Prostate gland (tissue), 2 donors: ENCODE measurements at places on chromosomes 1 and 21.
A peak's percentile ranks its signal among the peaks of the same experiment; 100 is the strongest.

DNA sequence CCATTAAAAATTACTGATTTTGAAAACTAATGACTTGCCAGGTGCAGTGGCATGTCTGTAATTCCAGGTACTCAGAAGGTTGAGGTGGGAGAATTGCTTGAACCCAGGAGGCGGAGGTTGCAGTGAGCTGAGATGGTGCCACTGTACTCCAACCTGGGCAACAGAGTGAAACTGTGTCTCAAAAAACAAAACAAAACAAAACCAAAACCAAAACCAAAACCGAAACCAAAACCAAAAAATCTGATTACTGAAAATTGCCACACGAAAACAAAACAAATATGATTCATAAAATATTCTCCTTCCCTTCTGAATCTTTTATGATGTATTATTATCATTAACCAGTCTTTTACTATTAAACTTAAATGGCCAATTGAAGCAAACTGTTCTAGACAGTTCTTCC, 74.1 kb downstream of the SERINC2 start:
- no peak for DNase-seq

DNA sequence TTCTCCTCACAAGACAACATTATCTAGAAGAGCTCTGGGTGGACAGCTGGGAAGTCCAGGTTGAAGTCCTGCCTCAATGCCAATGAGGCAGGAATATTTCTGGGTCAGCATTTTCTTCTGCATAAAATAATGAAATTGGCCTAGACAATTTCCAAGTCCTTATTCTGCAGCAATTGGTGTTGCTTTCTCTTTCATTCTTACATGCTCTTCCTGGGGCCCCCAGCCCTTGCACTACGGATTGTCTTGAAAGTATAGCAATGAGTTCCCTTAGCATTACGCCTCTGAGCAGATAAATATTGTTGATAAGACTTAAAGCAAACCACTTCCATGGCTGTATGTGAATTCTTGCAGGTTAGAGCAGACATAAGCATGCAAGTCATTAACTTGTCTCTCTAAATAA, 188.5 kb downstream of the TGFBR3 start:
- DNase-seq = no peak

DNA sequence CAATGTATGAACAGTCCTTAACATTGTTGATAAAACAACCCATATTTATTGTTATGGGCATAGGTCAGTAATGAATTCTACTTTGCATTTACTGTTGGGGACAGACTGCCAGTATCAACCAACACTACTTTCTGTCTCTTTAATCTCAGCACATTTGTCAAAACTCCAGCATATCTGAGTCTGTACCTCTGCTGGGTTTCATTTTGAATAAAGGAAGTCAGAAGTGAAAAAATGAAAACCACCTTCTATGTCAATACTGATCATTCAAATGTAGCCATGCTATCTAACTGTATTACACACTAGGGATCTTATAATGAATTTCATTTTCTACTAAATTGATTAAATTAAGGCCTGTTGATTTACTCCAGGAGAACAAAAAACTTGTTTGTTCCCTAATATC, 24.2 kb upstream of the CXADR start:
- DNase-seq = no peak

DNA sequence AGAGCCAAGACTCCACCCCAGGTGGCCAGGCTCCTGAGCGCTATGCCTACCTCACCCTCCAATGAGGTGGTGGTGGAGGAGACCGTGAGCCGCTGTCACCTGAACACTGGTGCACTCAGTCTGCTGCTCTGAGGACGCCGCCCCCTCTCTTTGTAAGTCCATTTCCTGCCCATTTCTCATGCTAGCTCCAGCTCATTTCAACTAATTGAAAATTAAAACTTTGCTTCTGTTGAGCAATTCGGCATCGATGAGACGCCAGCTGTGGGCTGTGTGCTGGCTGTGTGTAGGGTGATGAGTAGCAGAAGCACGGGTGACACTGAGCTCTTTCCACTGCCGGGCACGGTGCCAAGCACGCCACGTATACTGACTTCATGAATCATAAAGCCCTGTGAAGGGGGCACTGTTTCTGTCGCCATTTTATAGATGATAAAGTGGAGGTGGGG, 11.2 kb downstream of the TNFRSF1B start:
- DNase-seq = no peak

- no peak for DNase-seq
These were observed 50.3 kb upstream of the MAGI3 start for GRCh38 chr1:113340038-113340437.

- peak; percentile 81 for DNase-seq
These were observed 2.4 kb upstream of the NFIA start for GRCh38 chr1:61079898-61080336.

GRCh38 chr21:42021371-42022090, 11.4 kb upstream of the ZBTB21 start:
- DNase-seq = no peak

DNA sequence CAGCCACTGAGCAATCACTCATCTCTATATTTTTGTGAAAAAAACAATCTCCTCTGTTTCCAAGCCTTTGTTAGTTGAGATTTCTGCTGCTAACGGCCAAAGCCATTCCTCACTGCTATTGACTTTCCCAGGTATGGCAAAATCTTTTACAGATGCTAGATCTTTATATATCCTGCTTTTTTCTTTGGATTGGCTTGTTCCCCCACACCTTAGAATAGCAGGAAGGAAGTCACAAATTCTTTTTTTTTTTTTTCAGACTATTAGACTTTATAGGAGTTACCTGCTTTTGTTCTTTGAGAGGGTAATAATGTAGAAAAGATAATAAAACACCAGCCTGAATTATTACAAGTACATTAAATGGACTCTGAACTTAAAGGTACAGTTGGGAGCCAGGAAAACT, 24.2 kb downstream of the SYF2 start:
- no peak for DNase-seq

DNA sequence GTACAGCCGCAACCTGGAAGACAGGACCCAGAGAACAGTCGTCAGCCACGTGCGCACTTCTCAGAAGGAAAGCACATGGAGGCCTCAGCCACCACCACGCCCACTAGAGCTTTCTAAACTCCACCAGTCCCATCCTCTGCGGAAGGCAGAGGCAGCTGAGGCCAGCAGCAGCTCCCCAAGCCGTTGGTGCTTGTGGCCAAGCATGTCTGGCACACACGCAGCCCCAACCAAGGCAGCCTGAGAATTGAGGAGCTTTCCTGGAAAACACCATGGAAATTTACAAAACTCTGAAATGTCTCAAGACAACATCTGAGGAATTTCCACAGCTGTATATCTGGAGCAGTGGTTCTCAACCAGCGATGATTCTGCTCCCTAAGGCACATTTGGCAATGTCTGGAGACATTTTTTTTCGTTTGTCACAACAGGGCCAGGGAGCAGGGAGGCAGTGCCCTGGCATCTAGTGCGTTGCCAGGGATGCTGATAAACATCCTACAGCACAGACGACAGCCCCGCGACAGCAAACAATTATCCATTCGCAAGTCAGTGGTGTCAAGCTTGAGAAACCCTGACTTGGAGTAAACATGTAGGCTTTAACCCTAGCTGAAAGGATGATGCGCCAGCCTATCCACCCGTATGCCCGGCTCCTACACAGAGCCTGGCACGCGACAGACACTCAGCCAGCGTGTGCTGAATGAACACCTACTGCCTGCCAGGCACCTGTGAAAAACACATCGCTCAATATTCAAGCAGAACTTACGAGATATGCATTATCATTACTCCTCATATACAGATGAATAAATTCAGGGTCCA, 24.7 kb downstream of the NPHP4 start:
- no peak for DNase-seq

GRCh38 chr1:165717918-165718515, 19.7 kb upstream of the ALDH9A1 start:
- peak; percentile 45 for DNase-seq

DNA sequence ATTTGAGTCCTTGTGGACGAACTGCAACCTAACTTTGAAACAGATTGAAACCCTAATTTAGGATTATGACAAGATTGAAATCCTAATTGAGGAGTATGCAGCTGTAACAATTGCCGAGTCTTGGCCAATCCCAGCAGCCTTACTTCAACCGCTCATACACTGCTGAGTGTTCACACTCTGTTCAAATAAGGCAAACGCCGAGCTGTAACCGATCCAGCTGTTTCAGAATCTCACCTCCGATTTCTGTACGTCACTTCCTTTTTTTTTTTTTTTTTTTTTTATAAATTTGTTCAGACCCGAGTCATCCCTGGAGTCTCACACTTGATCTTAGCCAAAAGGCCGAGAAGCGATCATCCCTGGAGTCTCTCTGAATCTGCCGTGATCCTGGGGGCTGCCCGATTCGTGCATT, 22.3 kb upstream of the ATP5PO start:
- DNase-seq = no peak

- no peak for DNase-seq
These were observed 11.5 kb downstream of the CYB5RL start for GRCh38 chr1:54188291-54188690.
